ENCODE measurements at places on chromosomes 4 and X. TPM values are rescaled to one million over a fixed set of nuclear protein-coding genes. Genes with fewer than 3 reads are reported as not detected.

The OTUD6A gene
- total RNA-seq = not detected

The ELF4 gene
- total RNA-seq = 9.2 TPM

The PRKG2 gene
- 0.32 TPM for total RNA-seq

The KLHL4 gene
- total RNA-seq = 13.0 TPM

The PNPLA4 gene
- total RNA-seq = not detected

The COL4A6 gene
- total RNA-seq = 0.27 TPM

The IGSF1 gene
- total RNA-seq = not detected

The WDFY3 gene
- total RNA-seq = 46.3 TPM

The ZNF185 gene
- 0.47 TPM for total RNA-seq

The SPANXN3 gene
- not detected for total RNA-seq

The TEX13D gene
- total RNA-seq = not detected

The NPY1R gene
- total RNA-seq = not detected

The GPR50 gene
- not detected for total RNA-seq

The LDOC1 gene
- 4.6 TPM for total RNA-seq

The CFP gene
- 0.08 TPM for total RNA-seq

The XAGE1A gene
- total RNA-seq = not detected

The UGT2A1 gene
- total RNA-seq = not detected

The EXOSC9 gene
- total RNA-seq = 29.7 TPM

The LAMTOR3 gene
- total RNA-seq = 56.6 TPM

The GAGE2A gene
- total RNA-seq = not detected

The GNRHR gene
- not detected for total RNA-seq

The NUDT11 gene
- 7.0 TPM for total RNA-seq

The PLS3 gene
- total RNA-seq = 65.4 TPM

The AMER1 gene
- 4.9 TPM for total RNA-seq

The BTK gene
- not detected for total RNA-seq

The SORCS2 gene
- 4.4 TPM for total RNA-seq

The DAPP1 gene
- not detected for total RNA-seq

The CLIC2 gene
- total RNA-seq = 0.05 TPM

The PTCHD1 gene
- 0.03 TPM for total RNA-seq

The GLOD5 gene
- not detected for total RNA-seq

The KCNIP4 gene
- not detected for total RNA-seq

All from myocyte (in vitro differentiated cells).